Cortex of kidney (tissue), 1 donor: ENCODE measurements at places on chromosomes 1 and 21.

DNA sequence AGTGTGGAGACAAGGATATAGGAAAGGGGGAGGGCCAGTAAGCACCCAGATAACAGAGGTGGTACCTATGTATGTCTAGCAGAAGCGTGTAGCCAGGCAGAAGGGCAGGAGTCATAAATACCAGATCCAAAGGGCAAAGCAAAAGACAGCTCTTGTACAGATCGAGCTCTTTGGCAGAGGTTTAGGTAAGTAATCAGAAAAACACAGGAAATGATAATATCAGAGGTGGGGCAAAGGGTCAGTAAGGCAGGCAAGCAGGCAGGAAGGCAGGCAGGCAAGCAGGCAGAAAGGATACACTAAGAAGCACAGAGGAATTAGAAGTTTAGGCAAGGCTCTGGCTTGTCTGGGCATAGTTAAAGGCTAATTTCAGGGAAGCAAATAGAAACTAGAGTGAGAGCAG lies 22.7 kb upstream of the SLFNL1 start:
- no peak for DNase-seq

DNA sequence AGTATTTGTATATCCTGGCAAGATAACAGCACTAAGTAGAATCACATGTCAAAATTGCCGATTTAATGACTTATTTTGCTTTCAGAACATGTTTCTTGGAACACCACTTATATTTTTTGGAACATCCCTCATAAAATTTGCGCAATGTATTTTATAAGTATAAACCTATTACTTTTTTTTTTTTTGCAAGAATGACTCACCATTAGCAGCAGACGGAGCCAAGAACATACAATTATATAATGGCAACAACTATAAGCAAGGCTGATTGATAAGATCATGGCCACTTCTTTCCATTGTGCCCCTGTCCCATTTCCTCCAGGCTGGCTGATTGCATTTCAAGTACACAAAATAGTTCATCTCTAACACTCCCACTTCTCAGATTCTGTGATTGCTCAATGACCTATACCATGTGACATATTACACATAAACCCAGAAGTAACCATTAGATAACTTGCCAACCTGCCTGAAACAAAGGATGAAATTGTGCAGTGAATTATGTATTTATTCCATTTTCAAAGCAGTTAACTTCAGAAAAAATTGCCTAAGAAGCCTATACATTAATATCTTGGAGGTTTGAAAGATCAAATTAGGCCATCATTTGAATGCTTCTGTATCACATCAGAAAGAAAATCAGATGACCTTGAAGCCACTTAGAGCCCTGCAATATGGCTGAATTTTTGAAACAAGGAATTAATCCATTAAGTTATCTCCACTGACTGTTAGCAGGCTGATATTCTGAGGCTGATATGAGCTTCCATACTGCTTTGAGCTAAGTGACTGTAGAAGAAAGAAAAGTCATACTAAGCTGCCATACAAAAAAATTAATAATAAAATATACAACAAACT lies 77.8 kb upstream of the PRMT6 start:
- DNase-seq: no peak

DNA sequence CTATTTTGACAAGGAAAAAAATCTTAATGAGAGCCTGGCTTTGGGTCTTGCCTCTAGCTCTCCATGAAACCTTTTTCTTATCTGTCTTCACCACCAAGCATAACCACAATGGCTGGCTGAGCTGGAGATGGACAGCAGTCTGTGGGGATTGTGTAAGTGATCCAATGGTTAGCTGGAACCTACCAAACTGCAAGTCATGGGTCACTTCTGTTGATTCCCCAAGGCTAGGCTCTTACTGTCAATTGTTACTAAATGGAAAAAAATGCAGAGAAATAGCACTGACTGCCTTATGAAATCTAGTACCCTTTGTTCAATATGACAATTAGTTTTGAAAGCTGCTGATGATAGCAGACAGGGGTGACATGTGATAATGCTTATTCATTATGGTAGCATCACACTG lies 359.0 kb downstream of the ST6GALNAC3 start:
- DNase-seq: no peak

GRCh38 chr1:150976879-150977694 lies 2.5 kb upstream of the CERS2 start:
- DNase-seq: no peak

DNA sequence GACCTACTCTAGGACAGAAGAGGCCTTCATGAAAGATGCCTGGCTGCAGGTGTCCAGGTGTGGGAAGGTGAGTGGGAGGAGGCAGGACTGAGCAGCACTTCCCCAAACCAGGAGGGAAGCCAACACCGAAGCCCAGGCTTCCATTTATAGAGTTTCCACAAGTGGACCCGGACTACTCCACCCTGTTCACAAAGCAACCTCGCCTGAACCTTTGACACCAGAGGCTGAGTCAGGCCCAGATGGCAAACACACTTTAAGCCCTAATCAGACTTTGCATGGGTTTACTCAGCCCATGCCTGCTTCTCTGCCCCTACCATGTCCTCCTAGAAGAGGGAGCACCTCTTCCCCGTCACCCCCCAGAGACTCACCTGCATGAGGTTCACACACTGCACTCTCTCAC lies 14.0 kb downstream of the PRR9 start:
- DNase-seq: no peak
